ENCODE measurements at places on chromosomes 5 and 9.

- DNase-seq, result no peak
These were observed 55.4 kb downstream of the LHX2 start for GRCh38 chr9:124066783-124067577.

GRCh38 chr9:111900858-111901612, 4.4 kb downstream of the UGCG start:
- DNase-seq, result no peak

DNA sequence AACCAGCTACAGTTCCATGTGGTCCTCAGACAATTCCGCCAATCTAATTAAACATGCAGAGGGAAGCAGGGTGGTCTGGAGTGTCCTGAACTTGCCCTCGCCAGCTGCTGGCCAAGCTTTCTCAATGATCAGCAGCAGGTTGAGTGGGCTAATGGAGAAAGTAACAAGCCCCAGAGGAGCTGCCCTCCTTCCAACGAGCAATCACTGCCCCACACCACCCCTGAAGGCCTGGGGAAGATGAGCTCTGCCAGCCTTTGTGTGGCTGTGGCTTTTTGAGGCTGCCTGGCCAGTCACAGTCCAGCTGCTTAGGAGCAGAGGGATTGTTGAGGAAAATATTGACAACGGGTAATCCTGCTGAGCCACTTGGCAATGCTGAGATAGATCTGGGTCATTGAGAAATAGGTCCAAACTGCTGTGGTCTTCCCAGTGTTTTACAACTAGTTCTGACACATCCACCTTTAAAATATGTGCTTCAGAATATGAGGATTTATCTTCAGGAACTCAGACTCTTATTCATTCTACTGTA, 107.3 kb downstream of the CD180 start:
- no peak for DNase-seq

GRCh38 chr9:78357165-78357873, 60.4 kb downstream of the PSAT1 start:
- DNase-seq, result no peak

DNA sequence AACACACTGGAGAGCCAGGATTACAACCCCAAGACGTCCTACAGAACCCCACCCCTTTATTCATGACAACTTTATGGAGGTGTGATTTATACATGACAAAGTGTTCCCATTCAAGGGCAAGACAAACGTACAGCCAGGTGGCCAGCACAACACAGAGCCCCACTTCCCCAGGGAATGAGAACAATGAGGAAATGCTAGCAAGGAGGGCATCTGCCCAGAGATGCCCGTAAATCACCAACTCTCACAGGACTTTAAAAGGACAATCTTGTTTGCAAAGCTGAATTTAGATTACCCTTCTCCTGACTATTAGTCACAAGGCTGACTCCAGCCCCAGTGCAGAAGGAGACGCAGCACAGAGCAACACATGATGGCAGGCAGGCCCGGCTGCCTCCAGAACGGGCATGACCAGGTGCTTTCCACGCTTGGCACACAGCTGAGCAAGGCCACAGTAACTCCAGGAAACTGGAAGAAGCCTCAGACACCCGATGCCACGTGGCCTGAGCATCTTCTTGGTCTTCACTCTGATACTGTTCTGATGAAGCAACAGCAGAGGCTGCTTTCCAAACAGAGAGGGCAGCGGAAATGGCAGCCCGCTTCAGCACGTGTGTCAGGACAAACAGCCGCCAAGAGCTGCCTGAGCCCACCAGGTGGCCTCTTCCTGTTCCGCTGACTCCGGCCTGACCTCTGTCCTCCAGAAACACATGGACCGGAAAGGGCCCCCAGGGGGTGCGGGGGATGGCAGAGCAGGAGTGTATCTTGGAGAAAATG, 51.4 kb downstream of the ROR2 start:
- DNase-seq, result no peak

Data from activated naive CD4-positive, alpha-beta T cell (primary cell).